ENCODE measurements at places on chromosomes 11 and 22.

DNA sequence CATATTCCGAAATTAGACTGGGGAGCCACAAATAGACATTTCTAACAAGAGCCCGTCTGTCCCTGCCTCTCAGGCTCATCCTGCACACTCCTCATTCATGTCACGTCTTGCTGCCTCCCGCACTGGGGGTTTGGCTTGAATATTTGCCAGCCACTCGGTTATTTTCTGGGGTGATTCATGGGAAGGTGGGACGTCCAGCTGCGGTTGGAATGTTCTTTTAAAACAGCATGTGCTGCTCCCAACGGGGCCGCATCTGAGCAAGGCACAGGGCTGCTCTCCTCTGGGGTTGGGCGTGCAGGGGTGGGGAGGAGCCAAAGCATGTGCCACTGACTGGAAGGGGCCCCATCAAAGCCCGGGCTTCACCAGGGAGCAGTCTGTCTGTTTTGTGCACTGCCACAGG, 25.9 kb upstream of the SLC5A4 start:
- no peak for DNase-seq

- no peak for DNase-seq
These were observed 142.0 kb downstream of the SLC17A6 start for GRCh38 chr11:22479971-22480720.

GRCh38 chr11:106399076-106399511, 321.6 kb downstream of the AASDHPPT start:
- no peak for DNase-seq

GRCh38 chr22:26162926-26163325, 6.3 kb upstream of the SEZ6L start:
- DNase-seq: no peak

DNA sequence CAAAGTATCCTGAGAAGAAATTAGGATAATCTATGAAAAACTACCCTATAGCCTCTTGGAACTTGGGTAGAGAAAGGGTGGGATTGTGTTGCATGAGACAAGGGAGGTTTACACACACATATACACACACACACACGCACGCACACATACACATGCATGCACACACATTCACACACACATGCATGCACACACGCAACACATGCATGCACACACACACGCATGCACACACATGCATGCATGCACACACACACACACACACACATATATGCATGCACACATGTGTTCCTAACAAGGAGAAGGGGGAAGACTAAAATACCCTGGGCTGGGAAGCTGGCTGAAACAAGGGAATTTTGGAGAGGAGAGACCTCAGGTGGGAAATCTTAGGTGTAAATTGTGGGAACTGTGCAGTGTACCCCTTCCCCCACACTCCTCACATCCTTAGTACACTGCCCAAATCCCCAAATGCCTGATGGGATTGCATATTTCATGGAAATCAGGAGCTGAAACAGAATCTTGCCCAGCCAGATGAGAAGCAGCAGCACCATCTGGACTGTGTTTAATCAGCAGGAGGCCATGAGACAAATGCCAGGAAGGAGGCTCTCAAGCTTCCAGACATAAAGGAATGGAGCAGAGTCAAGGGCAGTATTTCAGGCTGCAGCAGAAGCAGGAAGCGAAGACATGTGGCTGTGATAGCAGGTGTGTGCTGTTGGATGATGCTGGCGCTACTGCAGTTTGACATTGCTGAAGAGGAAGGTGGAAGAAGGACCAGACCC, 14.6 kb upstream of the POLD3 start:
- DNase-seq: no peak

DNA sequence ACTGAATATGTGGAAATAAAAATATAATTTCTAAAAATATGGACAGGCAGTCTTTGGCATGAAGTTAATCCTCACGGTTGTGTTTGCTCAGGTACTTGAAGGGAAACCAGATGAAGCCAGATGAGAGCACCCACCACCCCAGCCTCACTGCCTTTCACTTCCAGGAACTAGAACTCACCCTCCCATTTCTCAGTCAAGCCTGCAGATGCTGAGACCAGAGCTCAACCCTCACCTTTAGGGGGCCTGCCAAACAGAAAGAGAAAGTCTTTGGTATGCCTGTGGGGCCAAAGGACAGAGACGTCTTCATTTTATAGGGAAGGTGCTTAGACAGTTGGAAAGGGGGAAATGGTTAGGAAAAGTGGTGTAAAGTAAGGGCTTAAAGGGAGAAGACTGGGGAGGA, 252.8 kb upstream of the PLET1 start:
- no peak for DNase-seq

DNA sequence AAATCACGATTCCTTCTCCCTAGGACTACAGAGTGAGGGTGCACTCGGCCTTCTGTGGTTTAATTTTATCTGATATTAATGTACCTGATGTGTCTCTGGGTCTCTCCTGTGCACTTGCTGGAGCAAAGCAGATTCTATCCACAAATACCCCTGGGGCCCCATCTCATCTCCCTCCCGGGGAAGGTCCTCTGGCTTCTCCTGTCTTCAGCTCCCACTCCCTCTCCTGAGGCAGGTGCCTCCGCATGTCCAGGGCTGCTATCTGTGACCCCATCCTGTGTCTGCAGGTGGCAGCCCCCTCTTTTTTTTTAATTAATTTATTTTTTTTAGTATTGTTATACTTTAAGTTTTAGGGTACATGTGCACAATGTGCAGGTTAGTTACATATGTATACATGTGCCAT, 558.7 kb downstream of the BRD1 start:
- no peak for DNase-seq

DNA sequence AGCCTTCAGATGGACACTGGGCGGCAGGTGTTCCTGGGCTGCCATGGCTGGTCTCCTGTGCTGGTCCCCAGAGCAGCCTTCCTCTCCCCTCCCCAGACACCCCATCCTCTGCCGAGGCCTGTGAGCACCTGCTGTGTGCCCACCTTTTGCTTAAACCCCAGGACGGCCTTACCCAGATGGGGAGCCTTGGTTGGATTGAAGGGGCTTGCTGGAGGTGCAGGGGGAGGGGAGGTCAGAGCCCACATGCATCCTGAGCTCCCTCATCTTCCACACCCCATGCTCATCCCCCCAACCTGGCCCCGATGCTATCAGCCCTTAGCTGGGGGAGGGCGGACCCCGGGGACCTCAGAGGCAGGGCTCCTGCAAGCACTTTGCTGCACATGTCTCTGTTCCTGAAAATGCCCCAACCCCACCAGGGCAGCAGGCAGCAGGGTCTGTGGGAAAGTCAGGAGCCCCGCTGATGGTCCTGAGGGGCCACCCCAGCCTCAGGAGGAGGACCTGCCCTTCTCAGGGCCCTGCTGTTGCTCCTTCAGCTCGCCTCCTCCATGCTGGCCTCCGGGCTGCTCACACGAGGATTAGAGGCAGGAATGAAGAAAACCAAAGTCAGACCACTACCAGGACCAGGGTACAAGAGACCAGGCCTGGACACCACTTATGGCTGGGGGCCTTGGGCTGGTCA, 41.6 kb upstream of the CCDC188 start:
- DNase-seq: no peak

- no peak for DNase-seq
These were observed 75.6 kb downstream of the BLID start for GRCh38 chr11:122040464-122040863.

- DNase-seq: no peak
These were observed 278.1 kb downstream of the SWAP70 start for GRCh38 chr11:9941991-9942390.

GRCh38 chr22:24418786-24419474, 8.5 kb upstream of the ADORA2A start:
- no peak for DNase-seq

DNA sequence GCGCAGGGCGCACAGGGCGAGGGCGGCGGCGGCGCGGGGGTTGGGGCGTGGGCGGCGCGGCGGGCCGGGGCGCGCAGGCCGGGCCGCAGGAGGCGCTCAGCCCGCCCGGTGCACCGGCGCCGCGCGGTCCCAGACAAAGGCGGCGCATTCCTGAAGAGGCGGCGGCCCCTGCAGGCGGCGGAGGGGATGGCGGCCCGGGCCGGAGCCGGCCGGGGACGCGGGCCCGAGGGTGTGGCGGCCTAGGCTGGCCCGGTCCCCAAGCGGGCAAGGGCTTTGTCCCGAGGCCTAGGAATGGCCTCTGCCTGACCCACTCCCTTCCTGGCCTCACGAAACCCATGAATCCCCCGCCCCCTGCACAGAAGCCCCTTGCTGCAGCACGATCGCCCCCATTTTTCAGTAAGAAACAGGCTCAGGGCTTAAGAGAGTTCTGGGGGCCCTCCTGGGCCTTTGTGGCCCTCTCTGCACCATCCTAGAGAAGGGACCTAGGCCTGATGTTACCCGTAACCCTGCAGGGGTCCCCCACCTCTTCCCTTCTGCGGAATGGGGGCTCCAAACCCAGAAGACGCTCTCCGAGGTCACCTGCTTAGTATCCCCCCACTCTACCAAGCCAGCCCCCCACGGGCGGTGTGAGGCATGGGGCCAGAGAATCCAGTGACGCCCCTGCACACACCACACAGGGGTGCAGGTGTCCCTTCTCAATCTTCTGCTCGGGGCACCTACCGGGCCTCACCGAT, at the start of gene RTN4R:
Gene RTN4R (minus strand): TSS at position 40 of the 734 bp plus-strand sequence. CDS start 226 bp downstream, outside the sequence.
- peak; percentile 85 for DNase-seq

- DNase-seq: no peak
These were observed 5.2 kb downstream of the CAPN5 start for GRCh38 chr11:77071671-77072605.

GRCh38 chr22:44180706-44181032, at the start of gene PARVG:
Gene PARVG, plus strand, starts transcription at chr22:44180925. Its CDS starts 2,405 bp downstream, at chr22:44183330.
- peak; percentile 30 for DNase-seq

DNA sequence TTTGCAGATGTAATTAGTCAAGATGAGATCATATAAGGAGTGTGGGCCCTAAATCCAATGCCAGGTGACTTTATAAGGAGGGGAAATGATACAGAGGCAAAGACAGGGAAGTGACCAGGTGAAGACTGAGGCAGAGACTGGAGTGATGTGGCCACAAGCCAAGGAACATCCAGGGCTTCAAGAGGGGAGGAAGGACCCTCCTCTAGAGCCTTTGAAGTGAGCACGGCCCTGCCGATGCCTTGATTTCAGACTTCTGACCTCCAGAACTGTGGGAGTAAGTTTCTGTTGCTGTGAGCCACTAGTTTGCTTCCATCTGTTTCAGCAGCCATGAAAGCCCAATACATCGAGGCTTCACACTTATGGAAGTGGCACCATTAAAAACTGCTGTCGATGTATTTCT, 78.7 kb downstream of the SHANK2 start:
- no peak for DNase-seq

DNA sequence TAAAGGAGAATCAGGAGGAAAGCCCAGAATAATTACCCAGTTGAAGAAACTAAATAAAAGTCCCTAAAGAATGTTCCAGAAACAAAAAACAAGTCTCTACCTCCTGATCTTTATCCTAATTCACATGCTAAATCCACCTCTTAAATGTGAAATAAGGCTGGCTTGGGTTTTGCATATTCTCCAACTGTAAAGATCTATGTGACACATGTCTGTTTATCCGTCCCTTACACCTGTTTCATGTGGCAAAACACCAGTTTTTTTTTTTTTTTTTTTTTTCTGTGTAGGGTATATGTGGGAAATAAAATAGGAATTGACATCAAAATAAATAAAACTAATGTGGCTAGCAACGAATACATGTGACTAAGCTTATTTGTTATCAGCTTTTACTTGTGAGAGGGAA, 70.5 kb downstream of the NARS2 start:
- no peak for DNase-seq

DNA sequence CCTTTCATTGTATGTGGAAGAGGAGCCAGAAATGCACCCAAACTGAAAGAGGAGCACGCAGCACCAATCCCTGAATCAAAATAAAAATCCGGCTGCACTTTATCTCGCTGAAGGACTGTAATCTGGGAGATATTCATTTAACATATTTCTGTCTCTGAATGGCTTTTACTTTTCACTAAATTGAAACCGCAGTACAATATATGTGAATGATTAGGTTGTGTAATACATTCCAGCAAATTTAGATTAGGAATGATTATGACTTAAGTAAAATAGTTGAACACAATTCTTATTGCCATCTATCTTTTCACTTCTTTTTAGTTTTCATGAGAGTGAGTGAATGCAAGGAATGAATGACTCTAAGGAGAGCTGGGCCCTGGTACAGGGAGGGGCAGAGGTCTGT, 232.1 kb downstream of the ST3GAL4 start:
- no peak for DNase-seq

GRCh38 chr11:73429121-73429750, 53.0 kb downstream of the RELT start:
- no peak for DNase-seq

DNA sequence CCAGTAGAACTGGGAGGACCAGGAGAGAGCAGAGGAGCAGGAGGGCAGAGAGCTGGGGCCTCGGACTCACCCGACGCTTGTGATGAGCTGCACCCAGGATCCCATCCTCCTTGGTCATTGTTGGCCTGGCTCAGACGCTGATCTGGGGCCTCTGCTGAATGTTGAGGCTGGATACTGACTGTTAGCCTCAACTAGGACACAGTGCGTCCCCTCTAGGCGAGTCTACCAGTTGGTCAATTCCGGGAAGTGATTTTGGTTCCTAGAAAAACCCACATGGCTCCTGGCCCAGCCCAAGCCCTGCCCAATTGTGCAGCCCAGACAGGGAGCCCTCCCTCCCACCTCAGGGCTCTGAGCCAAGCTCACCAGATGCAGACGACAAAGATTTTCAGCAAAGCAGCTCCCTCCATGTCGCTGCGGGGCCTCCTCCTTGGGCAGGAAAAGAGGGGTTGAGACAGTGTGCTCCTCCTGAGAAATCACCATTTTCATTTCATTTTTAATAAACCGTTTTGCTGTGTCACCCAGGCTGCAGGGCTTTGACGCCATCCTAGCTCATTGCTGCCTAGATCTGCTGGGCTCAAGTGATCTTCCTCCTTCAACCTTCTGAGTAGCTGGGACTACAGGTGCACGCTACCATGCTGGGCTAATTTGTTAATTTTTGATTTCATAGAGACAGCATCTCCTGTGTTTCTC, at the start of gene APOL4:
Gene APOL4 (minus strand): TSS at position 180 of the 690 bp plus-strand sequence. CDS start 75 bp downstream, at position 105.
- no peak for DNase-seq

DNA sequence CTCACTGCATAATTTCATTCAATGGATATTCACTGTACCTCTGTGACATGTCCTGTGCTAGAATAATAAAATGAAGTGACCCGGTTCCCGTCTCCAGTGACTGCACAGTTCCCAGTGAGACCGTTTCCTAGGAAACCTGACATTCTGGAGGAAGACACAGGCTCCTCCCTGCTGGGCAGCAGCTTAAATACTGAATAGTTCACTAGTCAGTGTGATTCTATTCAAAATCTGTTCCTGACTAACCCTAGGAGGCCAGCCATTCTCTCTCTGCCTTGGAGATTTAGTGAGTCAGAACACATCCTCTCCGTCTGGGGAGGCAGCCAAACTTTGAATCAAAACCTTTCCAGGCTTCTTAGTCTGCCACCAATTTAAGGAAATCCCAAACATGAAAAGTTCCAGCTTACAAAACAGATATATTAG, 11.3 kb downstream of the TRIM66 start:
- DNase-seq: no peak

DNA sequence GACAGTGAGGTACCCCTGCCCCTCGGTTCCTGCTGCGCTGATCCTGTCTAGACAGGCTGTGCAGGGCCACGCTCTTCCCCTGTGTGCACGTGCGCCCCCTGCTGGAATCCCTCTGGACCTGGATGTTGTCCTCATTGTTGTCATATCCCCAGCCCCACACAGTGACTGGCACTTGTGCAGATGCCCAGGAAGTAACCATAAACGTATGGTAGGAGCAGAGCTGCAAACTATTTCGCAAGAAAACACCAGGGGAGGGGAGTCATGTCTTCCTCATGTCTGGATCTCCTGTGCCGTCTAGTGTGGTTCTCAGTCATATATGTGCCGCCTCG, 114.7 kb downstream of the CRYBB2 start:
- peak; percentile 73 for DNase-seq
